ENCODE measurements at places on chromosomes 2 and 18.

DNA sequence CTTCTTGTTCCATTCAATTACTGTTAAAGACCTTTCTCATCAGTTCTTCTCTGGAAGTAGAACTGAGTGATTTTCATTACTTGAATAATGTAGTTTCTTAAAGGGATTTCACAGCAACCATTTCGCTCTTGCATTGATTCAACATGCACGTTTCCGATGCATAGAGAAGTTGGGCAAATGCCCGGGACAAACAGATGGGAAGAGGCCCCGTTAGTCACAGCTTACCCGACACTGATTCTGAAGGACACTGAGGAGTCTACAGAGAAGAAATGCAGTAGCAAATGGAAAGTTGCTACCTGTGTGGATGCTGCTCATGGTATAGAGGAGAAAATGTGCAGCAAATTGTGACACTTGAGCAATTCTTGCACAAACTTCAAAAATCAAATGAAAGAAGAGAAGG, 32.3 kb upstream of the GCG start:
- no peak for DNase-seq

DNA sequence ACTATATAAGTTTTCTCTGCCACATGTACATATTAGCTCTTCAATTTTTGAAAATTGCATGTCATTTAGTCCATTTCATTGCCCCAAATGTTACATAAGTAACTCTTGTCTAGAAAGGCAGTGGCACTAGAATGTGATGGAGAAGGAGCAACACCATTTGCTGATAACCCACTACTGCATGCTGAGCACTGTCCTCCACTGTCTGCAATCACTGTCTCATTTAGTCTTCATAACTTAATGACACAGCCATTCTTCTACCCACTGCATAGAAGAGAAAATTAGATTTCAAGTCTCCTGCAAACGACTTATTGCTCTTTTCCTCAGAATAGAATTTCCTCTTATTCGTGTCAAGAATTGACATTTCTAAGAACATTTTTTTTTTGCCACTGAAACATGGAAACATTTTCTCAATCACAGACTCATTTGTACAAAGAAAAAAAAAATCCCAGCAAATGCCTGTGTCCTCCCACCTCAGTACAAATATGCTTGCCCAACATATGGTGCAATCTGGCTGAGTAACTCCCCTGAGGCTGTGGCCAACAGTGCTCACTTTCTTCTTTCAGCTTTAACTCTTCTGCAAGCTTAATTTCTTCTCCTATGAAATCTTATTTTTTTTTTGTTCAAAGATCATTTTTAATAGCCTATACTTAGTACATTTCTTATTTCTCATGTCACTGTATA, 768.6 kb upstream of the HS6ST1 start:
- no peak for DNase-seq

- no peak for DNase-seq
Measured at GRCh38 chr2:136402281-136402680, 284.3 kb upstream of the CXCR4 start.

DNA sequence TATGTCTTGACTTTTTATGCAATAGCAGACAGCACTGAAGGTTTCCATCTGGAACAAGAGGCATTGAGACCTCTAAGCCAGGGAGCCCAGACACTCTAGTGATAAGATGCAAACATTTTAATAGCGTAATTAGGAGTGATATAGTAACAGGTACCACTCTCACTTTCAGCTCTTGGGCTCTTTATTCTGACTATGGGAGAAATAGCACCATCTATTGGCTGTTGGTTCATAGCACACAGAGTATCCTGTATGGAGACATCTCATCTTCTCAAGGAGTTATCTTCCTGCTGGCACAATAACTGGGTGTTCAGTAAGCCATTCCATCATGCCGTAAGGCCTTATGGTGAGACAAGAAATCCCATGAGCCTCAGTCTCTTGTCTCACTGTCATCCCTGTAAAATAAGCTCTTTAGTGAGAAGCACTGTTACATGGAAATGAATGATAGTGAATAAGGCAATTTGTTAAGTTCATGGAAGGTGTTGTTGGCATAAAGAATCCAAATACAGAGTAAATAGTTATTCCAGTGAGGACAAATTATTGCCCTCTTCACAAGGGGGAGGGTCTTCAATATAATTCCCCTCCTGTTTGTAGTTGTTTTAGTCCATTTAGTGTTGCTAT, 48.3 kb downstream of the THUMPD2 start:
- DNase-seq, result no peak

DNA sequence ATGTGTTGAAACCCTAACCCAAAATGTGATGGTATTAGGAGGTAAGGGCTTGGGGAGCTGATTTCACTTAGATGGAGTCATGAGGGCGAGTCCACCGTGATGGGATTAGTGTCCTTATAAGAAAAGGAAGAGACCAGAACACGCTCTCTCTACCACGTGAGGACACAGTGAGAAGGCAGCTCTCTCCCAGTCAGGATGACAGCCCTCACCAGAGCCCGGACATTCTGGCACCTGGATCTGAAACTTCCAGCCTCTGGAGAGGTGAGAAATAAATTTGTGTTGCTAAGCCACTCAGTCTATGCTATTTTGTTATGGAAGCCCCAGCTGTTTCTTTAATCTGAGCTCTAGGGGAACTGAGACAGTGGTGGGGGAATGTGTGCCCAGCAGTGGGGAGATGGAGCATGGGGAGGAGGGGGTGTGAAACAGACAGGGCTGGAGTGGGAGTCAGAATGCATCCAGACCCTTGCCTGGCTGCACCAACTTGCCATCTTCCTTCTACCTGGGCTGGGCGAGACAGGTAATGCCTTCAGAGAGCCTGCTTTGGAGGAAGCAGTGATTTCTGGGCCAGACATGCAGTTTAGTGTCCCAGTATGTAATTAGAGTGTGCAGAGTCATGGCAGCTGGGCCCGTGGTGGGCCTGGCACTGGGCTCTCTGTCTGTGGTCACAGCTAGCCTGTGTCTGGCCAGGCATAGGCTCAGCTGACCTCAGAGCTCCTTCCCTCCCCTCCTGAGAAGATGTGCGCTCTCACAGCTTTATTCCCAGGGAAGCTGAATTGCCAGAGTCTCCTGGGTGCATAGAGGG, 38.1 kb downstream of the RHOB start:
- no peak for DNase-seq

- no peak for DNase-seq
Measured at GRCh38 chr2:2102866-2103653, 228.0 kb downstream of the MYT1L start.

- DNase-seq, result no peak
Measured at GRCh38 chr2:123434546-123435395, 590.3 kb upstream of the CNTNAP5 start.

DNA sequence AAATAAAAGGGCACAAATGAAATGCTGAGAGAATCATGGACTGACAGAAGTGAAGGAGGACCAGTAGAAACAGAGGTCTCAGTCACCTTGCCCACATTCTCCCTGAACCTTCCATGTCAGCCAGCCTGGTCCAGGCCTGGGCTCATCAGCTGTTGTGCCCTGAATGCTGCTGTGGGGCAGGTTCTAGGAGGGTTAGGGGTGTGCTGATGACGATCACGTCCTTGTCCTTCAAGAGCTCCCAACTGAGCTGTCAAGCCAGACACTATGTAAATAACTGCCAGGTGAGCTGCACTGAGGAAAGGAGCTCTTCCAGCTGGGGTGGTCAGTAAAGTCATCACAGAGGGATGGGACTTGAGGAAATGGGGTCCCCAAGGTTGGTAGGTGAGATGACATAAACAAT, 156.5 kb downstream of the SMAD2 start:
- DNase-seq, result no peak

DNA sequence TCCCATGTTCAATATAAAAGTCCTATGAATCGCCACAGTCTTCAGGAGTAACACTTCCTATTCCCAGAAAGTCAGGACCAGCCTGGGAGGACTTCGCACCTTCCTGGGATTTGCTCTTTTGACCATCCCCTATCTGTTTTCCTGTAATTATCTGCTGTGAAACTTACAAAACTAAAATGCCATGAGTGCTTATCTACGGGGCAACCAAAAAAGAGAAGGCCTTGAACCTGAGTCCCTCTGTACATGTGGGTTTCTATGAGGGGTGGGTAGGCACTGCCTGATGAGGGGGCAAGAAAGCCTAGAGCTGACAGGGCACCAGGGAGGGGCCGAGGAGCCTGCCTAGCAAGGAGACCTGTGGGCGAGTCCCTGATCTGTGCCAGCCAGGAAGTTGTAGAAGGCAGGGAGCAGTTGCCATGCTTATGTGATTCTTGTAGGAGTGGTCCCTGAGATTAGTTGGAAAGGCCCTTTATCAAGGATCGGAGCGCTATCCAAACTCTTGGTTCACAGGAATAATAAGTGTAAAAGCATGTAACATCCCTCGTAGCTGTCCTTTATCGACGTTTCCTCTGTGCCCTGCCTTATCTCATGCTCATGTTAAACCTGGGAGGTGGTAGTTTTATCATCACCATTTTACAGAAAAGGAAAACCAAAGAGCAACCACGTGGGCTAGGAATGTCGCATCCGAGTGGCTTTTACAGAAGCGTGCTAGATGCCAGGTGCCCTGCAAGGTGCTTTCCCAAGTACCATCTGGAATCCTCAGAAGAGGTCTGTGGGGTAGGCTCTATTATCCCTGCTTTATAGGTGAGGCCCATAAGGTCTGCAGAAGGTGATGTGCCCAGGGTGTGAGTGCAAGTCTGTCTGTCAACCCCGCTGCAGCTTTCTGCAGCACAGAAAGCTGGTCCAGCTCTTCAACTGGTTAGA, 111.8 kb downstream of the B3GNT2 start:
- no peak for DNase-seq

- no peak for DNase-seq
Measured at GRCh38 chr2:41600460-41600859, 447.4 kb upstream of the PKDCC start.

DNA sequence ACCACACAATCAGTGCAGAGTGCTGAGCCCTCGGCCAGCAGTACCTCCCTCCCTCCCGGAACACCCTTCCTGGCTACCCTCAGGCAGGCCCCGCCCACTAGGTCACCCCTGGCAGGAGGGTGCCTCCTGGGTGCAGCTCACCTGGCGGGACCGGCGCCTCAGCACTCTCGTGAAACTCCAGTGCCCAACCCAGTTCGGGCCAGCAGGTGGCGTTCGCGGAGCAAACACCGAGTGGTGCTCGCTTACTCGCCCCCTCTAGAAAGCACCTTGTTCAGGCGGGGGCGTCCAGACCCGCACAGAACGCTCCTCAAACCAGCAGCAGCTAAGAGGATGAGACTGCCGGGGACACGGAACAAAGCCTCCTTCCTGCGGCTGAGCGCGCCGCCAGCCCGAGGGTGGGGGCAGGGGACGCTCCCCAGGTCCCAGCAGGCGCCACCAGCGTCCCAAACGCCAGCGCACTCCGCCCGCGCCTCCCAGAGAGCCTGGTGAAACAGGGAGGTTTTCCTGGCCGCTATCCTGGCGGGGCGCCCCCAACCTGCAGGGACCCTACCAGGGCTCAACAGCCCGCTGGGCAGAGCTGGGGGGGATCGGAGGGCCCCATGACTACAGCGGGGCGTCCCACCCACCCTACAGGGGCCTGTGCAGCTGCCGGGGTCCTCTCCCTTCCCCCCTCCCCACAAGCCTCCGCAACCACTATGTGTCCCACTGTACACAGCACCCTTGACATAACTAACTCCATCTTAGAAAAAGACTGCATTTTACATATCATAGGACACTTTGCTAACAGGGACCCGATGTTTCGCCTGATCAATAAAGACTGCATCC, 44.7 kb downstream of the MRPS5 start:
- peak; percentile 87 for DNase-seq

- DNase-seq, result no peak
Measured at GRCh38 chr2:14749884-14750283, 117.4 kb downstream of the LRATD1 start.

GRCh38 chr2:128549646-128550260, 231.1 kb upstream of the HS6ST1 start:
- peak; percentile 32 for DNase-seq

GRCh38 chr2:136308611-136309010, 190.7 kb upstream of the CXCR4 start:
- no peak for DNase-seq

- DNase-seq, result no peak
Measured at GRCh38 chr2:191693778-191694177, 15.8 kb downstream of the NABP1 start.

- DNase-seq, result no peak
Measured at GRCh38 chr2:10519394-10519740, 71.2 kb upstream of the ODC1 start.

GRCh38 chr2:61763605-61764034, 90.2 kb downstream of the FAM161A start:
- peak; percentile 71 for DNase-seq

- no peak for DNase-seq
Measured at GRCh38 chr18:31577195-31577594, 14.5 kb upstream of the TTR start.

DNA sequence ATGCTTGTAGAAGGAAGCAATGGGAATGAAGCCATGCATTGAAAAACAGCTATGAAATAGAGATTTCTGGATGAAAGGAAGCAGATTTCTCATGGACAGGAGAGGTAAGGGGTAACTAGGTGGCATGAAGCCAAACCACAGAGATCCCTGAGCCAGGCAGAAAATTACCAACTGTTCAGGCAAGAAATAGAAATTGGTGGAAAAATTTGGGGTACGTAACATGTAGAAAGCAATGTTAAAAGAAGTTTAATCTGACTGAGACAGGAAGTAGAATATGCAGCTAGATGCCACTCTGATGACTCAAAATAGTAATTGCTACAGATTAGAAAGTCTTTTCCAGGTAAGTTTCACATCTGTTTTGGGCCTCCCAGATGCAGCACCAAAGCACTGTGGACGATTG, 928.5 kb upstream of the CELF4 start:
- DNase-seq, result no peak

GRCh38 chr2:82507657-82508056, 1951.4 kb downstream of the SUCLG1 start:
- no peak for DNase-seq

DNA sequence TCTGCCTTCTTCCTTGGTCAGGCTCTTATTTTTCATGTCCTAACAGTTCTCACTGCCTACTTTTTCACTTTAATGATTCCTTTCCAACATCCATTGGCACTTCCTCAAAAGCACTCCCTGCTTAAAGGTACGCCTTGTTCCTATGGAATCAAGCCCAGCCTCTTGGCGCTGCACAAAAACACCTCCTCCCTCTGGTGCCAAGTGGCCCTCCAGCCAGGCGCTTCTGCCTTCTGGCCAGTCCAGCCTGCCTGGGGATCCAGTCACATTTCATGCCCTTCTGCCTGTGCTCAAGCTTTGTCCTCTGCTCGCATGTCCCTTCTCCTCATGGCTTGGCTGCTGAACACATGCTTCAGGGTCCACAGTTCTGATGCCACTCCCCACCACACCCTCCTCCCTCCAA, 6.3 kb downstream of the TPRKB start:
- DNase-seq, result no peak

DNA sequence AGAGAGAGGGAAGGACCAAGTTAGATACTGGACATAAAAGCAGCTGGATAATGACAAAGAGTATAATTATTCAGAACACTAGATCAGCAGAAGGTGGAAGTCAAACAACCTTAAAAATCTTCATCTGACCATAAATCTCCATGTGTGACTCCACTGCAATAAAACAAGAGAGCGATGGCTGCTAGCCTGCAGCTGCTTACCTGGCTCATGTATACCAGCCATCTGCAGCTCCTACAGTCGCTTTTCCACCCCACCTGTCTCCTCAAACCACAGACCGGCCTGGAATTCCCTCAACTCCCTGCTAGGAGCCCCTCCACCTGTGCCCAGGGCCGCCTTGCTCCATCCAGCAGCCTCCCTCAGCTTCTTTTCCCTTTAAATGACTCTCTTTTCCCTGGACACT, 64.5 kb downstream of the SLC4A5 start:
- DNase-seq, result no peak
